Karpas-422 (cell line): ENCODE measurements at places on chromosomes 7 and 10. TPM values are rescaled to one million over a fixed set of nuclear protein-coding genes. Genes with fewer than 3 reads are reported as not detected.

DNA sequence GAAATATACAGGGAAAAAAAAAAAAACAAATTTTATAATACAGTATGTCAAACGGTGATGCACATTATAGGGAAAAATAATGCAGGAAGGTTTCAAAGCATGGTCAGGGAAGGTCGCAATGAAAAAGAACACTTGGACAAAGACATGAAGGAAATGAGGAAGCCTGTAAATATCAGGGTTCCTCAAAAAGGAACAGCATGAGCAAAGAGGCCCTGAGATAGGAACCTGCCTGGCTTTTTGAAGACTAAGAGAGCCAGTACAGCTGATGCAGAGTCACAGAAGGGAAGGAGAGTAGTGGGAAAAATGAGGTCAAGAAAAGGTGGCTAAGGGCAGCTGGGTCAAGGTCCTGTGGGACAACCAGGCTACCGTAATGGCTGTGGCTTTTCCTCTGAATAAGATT, 1.9 kb downstream of the VPS41 start:
- peaks cover 34% of the 10 kb centered on the region for H3K4me1 ChIP-seq
- H3K27ac ChIP-seq: no peak overlapping the region
- no peaks in the 10 kb centered on the region for H3K36me3 ChIP-seq
- no peaks in the 10 kb centered on the region for H3K27me3 ChIP-seq
- no peak for DNase-seq
- peak overlapping the region; percentile 91; the same call in 1 of the 2 replicates for H3K4me3 ChIP-seq

- H3K4me3 ChIP-seq: no peak overlapping the region
- no peaks in the 10 kb centered on the region for H3K36me3 ChIP-seq
- no peak for DNase-seq
Measured at GRCh38 chr7:158444501-158445420, 142.9 kb downstream of the PTPRN2 start.

DNA sequence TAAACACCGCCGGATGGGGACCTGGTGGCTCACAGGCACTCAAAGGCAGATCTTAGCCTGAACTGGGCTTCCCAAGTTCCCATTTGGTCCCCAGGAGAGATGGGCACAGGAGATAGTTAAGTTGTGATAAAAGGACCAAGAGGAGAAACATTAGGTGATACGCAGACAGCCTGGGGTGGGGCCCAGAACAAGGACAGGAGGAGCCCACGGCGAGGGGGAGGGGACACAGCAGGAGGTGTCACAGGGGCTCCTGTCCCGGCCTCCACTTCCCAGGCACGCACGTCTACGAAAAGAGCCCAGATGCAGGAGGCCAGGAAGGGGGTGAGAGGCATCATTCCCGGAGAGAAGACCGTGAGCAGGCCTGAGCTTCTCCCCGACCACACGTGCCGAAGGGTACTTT, 16.3 kb upstream of the DNAAF5 start:
- no peak overlapping the region for H3K27ac ChIP-seq
- no peaks in the 10 kb centered on the region for H3K27me3 ChIP-seq
- no peaks in the 10 kb centered on the region for H3K4me1 ChIP-seq
- peaks cover 8% of the 10 kb centered on the region for H3K36me3 ChIP-seq

DNA sequence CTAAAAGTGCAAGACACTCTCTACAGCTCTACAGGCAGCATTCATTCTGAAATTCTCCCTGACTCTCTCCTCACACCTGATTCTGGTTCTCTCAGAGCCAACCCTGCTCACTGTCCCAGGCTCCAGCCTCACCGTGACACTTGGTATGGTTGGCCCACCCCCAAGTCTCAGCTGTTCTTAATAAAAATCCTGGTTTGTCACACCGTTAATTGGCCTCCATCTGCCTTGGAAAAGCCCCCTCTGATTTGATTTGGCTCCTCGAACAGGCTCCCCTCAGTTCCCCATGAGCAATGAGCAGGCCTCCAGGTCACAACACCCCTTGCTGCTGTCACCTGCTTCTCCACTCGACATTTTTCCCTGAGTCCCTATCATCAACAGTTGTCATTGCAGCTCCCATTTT, 507.3 kb upstream of the AUTS2 start:
- H3K27ac ChIP-seq: no peak overlapping the region
- H3K36me3 ChIP-seq: no peaks in the 10 kb centered on the region; the same call in 1 of the 2 replicates
- peaks cover 5% of the 10 kb centered on the region; the same call in 1 of the 2 replicates for H3K27me3 ChIP-seq
- H3K4me3 ChIP-seq: no peak overlapping the region

CH25H gene
- not detected in 2 replicates for total RNA-seq

DNA sequence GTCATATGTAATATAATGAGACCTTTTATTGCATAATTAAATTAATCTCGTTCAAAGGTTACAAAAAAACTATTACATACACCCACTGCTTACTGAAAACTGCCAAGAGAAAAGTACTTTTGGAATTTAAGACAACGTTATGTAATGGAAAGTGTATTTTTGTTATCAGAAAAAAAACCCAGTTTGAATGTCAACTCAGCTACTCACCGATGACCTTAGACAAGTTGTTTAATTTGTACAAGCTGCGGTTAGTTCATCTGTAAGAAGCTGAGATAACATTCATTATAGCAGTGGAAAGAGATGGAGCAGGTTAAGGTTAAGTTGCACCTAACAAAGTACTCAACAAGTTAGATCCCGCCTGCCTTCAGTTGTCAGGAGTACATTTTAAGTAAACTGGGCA, 1.1 kb downstream of the PSMA2 start:
- DNase-seq: peak; percentile 43
- H3K27me3 ChIP-seq: no peaks in the 10 kb centered on the region
- H3K4me1 ChIP-seq: peaks cover 64% of the 10 kb centered on the region
- H3K27ac ChIP-seq: no peak overlapping the region
- H3K4me3 ChIP-seq: peak overlapping the region; percentile 89

PLXNA4 gene
- 0.29 and 0.48 TPM in 2 replicates for total RNA-seq

GRCh38 chr10:79488336-79488735, 24.0 kb upstream of the EIF5AL1 start:
- DNase-seq: no peak
- H3K27me3 ChIP-seq: no peaks in the 10 kb centered on the region
- H3K27ac ChIP-seq: no peak overlapping the region
- peaks cover 8% of the 10 kb centered on the region for H3K4me1 ChIP-seq
- no peak overlapping the region for H3K4me3 ChIP-seq

- DNase-seq: no peak
- no peaks in the 10 kb centered on the region for H3K4me1 ChIP-seq
- H3K4me3 ChIP-seq: no peak overlapping the region
- H3K27me3 ChIP-seq: no peaks in the 10 kb centered on the region
Measured at GRCh38 chr10:87177-88080, 38.3 kb upstream of the TUBB8 start.

DNA sequence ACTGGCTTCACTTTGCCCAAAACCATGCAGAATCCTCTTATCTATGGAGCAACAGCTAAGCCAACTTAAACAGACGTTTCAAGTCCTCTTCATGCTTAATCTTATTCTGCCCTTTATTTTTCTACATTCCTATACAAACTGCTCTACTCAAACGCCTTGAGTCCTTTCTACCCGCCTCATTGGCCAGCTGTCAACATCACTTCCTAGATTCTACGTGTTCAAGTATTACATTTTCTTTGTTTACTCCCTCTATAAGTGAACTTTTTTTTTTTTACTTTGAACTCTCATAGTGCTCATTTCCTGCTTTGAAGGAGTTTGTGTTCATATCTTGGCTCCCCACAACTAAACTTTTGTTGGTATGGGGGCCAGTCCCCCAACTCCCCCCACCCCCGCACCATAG, 28.9 kb upstream of the SLC26A5 start:
- H3K27ac ChIP-seq: no peak overlapping the region
- no peaks in the 10 kb centered on the region for H3K4me1 ChIP-seq
- H3K27me3 ChIP-seq: no peaks in the 10 kb centered on the region
- no peaks in the 10 kb centered on the region for H3K36me3 ChIP-seq
- H3K4me3 ChIP-seq: no peak overlapping the region

FLNC gene
- not detected in 2 replicates for total RNA-seq

DNA sequence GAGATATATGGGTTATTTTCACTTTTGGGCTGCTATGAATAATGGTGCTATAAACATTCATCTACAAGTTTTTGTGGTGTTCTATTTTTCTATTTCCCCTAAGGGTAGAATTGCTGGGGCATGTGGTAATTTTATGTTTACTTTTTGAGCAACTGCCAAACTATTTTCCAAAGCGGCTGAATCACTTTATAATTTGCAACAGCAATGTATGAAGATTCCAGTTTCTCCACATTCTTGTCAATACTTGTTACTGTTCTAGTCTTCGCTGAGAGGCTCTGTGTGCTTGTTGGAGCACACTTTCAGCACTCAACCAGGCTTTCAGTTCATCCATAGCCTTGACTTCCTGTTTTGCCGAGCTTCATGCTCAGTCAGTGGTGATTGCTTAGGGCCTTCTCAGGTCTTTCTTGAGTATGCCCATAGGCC, 39.0 kb downstream of the ADK start:
- DNase-seq: peak; percentile 85
- H3K27me3 ChIP-seq: no peaks in the 10 kb centered on the region
- H3K4me3 ChIP-seq: peak overlapping the region; percentile 31
- H3K27ac ChIP-seq: peak overlapping the region; percentile 74
- peaks cover 53% of the 10 kb centered on the region for H3K4me1 ChIP-seq
- no peaks in the 10 kb centered on the region for H3K36me3 ChIP-seq

WDFY4 gene
- 144 and 181 TPM in 2 replicates for total RNA-seq

DNA sequence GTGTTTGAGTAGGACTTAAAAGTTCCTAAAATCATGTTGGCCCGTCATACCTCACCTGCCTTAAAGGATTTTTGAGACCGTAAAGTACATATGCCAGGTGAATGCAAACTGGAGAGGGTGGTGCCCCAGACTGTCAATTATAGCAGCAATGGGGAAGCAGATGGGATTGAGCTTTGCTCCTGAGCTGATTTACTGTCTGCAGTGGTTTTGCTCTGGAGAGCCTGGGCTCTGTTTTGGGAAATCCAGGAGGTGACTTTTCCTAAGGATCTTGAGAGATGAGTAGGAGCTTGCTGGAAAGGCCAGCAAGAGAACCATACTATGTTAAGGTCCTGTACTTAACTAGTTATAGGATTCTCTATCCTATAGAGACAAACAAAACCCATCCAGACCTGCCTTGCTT, 43.0 kb downstream of the COL13A1 start:
- no peak overlapping the region for H3K4me3 ChIP-seq
- DNase-seq: no peak
- H3K4me1 ChIP-seq: peaks cover 4% of the 10 kb centered on the region; the same call in 1 of the 2 replicates
- no peaks in the 10 kb centered on the region for H3K27me3 ChIP-seq
- H3K27ac ChIP-seq: no peak overlapping the region
- H3K36me3 ChIP-seq: no peaks in the 10 kb centered on the region

SPDYE2 gene
- total RNA-seq: not detected in 2 replicates

TNS3 gene
- total RNA-seq: 56.6 and 60.5 TPM in 2 replicates

- peaks cover 29% of the 10 kb centered on the region for H3K36me3 ChIP-seq
- H3K27me3 ChIP-seq: no peaks in the 10 kb centered on the region
- no peak overlapping the region for H3K27ac ChIP-seq
- no peak overlapping the region for H3K4me3 ChIP-seq
Measured at GRCh38 chr7:157358753-157359096, 21.9 kb downstream of the DNAJB6 start.

- no peaks in the 10 kb centered on the region for H3K36me3 ChIP-seq
- H3K27me3 ChIP-seq: no peaks in the 10 kb centered on the region
Measured at GRCh38 chr7:100572949-100573675, 588 bp downstream of the SAP25 start.

GRCh38 chr7:121961089-121961867, 88.3 kb downstream of the PTPRZ1 start:
- no peaks in the 10 kb centered on the region for H3K27me3 ChIP-seq
- DNase-seq: no peak
- H3K4me3 ChIP-seq: no peak overlapping the region

SEMA3D gene
- not detected in 2 replicates for total RNA-seq

EIF4H gene
- total RNA-seq: 200 and 286 TPM in 2 replicates

DNA sequence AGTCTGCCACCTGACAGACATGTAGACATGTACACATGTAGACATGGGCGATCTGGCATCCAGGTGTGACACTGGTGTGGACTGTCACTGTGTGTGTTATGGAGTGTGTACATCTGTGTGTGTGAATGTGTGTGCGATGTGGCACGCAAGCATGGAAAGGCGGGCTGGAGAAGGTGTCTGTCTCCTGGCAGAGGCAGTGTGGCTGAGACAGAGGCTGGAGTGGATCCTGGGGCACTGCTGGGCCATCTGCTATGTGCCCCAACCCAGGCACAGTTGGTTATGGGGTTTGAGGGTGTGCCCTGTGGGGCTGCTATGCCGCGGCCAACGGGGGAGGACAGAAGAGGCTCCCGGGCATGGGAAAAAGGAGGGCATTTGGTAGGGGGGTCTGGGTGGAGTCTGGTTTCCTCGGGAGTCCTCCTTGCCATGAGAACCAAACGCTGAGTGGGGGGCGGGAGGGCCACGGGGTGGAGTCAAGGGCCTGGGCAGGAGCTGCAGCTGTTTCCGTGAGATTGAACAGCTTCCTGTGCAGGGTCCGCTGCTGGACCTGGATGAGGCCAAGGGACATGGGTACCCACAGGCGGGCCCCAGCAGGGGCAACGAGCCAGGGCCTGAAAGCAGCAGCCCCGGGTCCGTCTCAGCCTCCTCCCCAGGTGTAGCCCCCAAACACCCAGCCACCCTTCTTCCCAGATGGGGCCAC, 1.3 kb downstream of the ELN start:
- H3K4me3 ChIP-seq: no peak overlapping the region
- DNase-seq: no peak
- H3K36me3 ChIP-seq: no peaks in the 10 kb centered on the region
- H3K27me3 ChIP-seq: no peaks in the 10 kb centered on the region
- no peak overlapping the region for H3K27ac ChIP-seq

DNA sequence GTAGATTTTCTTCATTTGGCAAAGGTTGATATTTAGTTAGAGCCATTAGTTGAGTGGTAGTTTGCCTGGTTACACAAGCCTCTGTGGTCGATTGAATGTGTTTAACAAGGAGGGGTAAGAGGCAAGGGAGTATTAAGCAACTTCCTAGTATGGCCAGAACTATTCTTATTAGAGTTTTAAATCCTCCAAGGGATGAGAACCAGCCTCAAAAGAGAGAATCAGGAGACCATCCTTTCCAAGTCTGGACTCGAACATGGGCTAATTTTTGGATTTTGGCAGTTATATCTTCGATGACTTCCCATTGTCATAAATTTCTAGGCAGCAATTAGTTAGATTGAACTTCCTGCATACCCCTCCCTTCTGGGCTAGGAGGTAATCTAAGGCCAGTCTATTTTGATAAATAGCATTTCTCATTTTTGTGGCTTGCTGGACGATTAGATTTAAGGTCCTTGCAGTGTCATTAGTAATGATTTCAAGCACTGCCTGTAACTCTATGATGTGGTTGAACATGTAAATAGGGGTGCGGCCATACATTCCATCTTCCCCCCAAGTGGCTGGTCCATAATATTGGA, 219.5 kb upstream of the KCND2 start:
- no peak overlapping the region for H3K4me3 ChIP-seq
- H3K27me3 ChIP-seq: no peaks in the 10 kb centered on the region
- H3K36me3 ChIP-seq: no peaks in the 10 kb centered on the region
- no peak for DNase-seq
- no peak overlapping the region for H3K27ac ChIP-seq

GJD4 gene
- total RNA-seq: not detected in 2 replicates

FAM180A gene
- total RNA-seq: not detected in 2 replicates

GRCh38 chr7:107284911-107285479, 116.2 kb downstream of the HBP1 start:
- no peak overlapping the region for H3K27ac ChIP-seq
- no peaks in the 10 kb centered on the region for H3K36me3 ChIP-seq

GRCh38 chr7:102891693-102892261, 21.0 kb upstream of the LRRC17 start:
- H3K4me1 ChIP-seq: no peaks in the 10 kb centered on the region
- no peaks in the 10 kb centered on the region for H3K27me3 ChIP-seq
- DNase-seq: no peak
- no peak overlapping the region for H3K4me3 ChIP-seq
- no peaks in the 10 kb centered on the region for H3K36me3 ChIP-seq
